ENCODE measurements at places on chromosomes 16 and 17. TPM values are rescaled to one million over a fixed set of nuclear protein-coding genes. Genes with fewer than 3 reads are reported as not detected.

Gene RPH3AL
- total RNA-seq: 2.3 TPM

Gene CCL16
- total RNA-seq: not detected

Gene CLDN6
- total RNA-seq: not detected

GRCh38 chr16:29310852-29311314, 95.6 kb downstream of the NPIPB11 start:
- H3K27ac ChIP-seq: no peak overlapping the region
- H3K4me3 ChIP-seq: no peak overlapping the region
- H3K27me3 ChIP-seq: no peaks in the 10 kb centered on the region
- no peak for DNase-seq
- no peaks in the 10 kb centered on the region for H3K4me1 ChIP-seq

- no peaks in the 10 kb centered on the region for H3K27me3 ChIP-seq
- no peaks in the 10 kb centered on the region for H3K4me1 ChIP-seq
- DNase-seq: no peak
These were observed 33.5 kb downstream of the IRX3 start for GRCh38 chr16:54253118-54253517.

DNA sequence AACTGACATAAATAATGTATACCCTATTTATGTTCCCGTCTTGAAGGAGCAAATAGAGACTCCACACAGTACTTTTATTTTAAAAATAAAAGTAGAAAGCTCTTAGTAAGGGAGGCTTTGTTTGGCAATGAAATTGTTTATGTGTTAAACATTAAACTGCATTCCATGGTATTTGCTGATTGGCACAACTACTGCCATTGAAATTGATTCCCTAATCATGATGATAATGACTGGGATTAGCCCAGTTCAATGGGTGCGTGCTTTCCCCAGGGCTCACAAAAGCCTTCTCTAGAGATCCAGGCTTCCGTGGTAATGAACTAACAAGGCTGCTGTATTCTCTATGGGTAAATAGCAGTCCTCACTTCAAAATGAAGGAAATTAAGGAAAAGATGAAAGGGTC, 67.5 kb downstream of the GPRC5B start:
- no peaks in the 10 kb centered on the region for H3K4me1 ChIP-seq
- DNase-seq: no peak
- no peaks in the 10 kb centered on the region for H3K36me3 ChIP-seq
- no peak overlapping the region for H3K27ac ChIP-seq
- peaks cover 5% of the 10 kb centered on the region for H3K27me3 ChIP-seq
- no peak overlapping the region for H3K4me3 ChIP-seq

DNA sequence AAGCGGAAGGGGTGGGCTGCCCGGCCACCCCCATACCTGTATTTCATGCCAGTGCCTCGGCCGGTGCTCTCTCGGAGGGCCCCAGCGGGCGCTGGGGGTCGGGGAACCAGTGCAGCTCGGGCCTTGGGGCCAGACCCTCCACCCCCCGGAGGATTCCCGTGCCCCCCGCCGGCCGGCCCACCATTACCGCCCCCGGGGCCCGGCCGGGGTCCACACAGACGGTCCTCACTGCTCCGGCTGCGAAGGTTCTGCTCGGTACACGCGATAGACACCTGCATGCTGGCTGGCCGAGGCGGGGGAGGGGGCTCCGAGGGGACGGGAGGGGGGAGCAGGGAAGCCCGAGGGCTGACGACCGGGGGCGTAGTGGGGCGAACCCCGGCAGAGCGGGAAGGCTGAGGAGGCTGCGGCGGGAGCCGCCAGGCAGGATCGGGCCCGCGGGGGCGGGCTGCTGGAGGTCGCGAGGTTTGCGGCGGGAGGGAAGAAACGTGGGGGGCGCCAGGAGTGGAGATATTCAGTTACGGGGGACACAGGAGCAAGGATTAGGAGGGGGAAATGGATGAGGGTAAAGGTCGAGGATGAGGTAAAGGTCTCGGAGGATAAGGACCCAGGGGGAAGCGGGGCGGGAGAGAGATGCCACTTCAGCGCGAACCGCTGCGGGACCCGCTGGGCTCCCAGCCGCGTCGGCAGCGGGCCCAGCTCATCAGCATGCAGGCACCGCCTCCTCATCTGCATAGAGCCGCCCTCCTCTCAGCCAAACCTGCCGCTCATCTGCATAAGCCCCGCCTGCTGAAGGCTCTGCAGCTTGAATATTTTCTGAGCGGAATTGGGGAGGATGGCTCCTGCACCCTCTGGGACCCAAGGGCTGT, at the start of gene KCNAB3:
TSS of gene KCNAB3 (minus strand) at position 699 of the 866 bp plus-strand sequence. CDS start at position 278, 421 bp downstream.
- no peaks in the 10 kb centered on the region for H3K27me3 ChIP-seq
- peaks cover 36% of the 10 kb centered on the region for H3K4me1 ChIP-seq
- H3K4me3 ChIP-seq: peak within 1 kb of the TSS; percentile 99
- peaks cover 11% of the 10 kb centered on the region for H3K36me3 ChIP-seq

- DNase-seq: peak; percentile 63
- H3K36me3 ChIP-seq: peaks cover 32% of the 10 kb centered on the region
These were observed 63.9 kb upstream of the RPH3AL start for GRCh38 chr17:416293-417206.

Gene MPV17L
- 0.34 TPM for total RNA-seq

Gene KLHL10
- not detected for total RNA-seq

DNA sequence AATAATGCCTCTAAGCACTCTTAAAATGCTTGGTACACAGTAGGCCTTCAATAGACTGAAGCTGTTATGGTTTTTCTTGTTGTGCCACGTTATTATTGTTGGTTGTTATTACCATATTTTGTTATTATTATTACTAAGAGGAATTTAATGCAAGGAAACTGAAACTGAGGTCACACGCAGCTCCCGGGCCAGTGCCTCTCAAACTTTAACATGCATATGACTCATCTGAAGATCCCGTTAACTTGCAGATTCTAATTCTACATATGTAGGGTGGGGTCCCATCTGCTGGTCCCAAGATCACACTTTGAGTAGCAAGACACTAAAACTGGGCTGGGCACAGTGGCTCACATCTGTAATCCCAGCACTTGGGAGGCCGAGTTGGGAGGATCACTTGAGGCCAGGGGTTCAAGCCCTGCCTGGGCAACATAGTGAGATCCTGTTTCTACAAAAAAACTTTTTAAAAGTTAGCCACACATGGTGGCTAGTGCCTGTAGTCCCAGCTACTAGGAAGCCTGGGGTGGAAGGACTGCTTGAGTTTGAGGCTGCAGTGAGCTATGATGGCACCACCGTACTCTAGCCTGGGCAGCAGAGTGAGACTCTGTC, 888 bp downstream of the ACSM5 start:
- no peaks in the 10 kb centered on the region for H3K4me1 ChIP-seq
- no peak overlapping the region for H3K4me3 ChIP-seq
- DNase-seq: no peak

DNA sequence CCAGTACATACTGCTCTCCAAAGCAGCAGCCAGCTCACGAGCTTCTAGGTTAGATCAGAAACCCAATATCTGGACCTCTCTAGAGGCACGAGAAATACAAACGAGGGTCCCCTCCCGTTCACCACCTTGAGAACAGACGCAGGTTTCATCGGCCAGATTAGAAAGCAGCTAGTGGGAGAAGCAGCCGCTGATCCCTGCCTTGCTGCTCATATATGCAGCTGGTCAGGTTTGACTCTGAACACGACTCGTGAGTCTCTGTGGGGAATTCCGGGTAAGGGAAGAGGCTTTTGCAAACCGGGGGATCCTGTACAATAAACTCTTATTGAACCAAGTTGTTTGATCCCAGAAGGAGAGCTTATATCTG, 1.6 kb downstream of the VAT1L start:
- H3K27ac ChIP-seq: no peak overlapping the region
- no peak for DNase-seq
- H3K36me3 ChIP-seq: no peaks in the 10 kb centered on the region
- peaks cover 44% of the 10 kb centered on the region for H3K27me3 ChIP-seq
- no peak overlapping the region for H3K4me3 ChIP-seq

Gene CIBAR2
- not detected for total RNA-seq

DNA sequence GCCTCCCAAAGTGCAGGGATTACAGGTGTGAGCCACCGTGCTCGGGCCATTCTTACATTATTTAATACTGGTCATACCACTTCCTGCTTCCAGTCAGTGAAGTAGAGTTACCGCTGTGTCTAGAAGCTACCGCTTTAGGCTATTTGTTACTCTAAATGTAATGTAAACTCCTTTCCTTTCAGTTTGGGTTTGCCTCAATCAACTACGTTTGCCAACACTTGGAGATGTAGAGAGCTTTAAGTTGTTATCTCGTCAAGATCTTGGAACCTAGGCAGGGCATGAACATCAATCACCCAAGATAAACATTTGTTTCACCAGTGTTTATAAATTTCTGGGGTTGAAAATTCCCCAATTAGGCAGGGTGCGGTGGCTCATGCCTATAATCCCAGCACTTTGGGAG, 275.9 kb downstream of the STX8 start:
- no peaks in the 10 kb centered on the region for H3K36me3 ChIP-seq
- no peak for DNase-seq
- no peaks in the 10 kb centered on the region for H3K27me3 ChIP-seq
- no peak overlapping the region for H3K4me3 ChIP-seq
- H3K27ac ChIP-seq: no peak overlapping the region
- no peaks in the 10 kb centered on the region for H3K4me1 ChIP-seq

- DNase-seq: no peak
- no peaks in the 10 kb centered on the region for H3K27me3 ChIP-seq
- peaks cover 34% of the 10 kb centered on the region for H3K36me3 ChIP-seq
These were observed 2.0 kb downstream of the POLR2A start for GRCh38 chr17:7486181-7486580.

- no peaks in the 10 kb centered on the region for H3K36me3 ChIP-seq
- H3K27me3 ChIP-seq: peaks cover 9% of the 10 kb centered on the region
- no peaks in the 10 kb centered on the region for H3K4me1 ChIP-seq
- no peak overlapping the region for H3K27ac ChIP-seq
- no peak overlapping the region for H3K4me3 ChIP-seq
These were observed 13.0 kb upstream of the TMEM92 start for GRCh38 chr17:50261051-50261915.

DNA sequence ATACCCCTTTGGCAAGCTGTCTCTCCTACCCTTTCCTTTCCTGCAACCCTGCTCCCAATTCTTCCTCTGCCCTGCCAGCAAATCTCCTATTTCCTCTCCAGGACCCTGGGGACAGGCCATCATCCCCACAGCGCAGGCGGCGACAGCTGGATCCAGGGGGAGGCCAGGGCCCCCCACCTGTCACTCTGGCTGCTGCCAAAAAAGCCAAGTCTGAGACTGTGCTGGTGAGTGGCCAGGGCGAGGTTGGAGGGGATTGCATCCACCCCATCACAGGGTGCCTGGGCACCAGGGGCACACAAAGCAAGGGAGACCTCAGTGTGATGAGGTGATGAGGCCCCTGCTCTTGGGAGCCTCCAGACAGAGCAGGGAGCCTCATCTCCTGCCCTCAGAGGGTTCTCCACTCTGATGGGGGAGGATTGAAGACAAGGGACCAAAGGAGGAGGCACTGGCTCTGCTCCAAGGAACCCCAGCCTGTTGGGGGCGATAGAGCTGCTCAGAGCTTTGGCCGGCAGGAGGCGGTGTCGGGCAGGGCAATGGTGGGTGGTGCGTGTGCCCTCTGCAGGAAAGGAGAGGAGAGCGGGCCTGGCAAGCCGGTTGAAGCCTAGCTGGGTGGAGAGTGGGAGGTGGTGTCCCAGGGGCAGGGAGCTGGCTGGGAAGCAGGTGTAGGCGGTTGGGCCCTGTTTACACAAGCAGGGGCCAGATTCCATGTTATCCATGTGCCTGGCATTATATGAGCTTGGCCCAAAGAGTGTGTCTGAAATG, 15.6 kb upstream of the PDK2 start:
- H3K36me3 ChIP-seq: peaks cover 18% of the 10 kb centered on the region
- H3K27me3 ChIP-seq: no peaks in the 10 kb centered on the region
- no peak overlapping the region for H3K27ac ChIP-seq
- no peak overlapping the region for H3K4me3 ChIP-seq
- no peak for DNase-seq

- H3K4me1 ChIP-seq: no peaks in the 10 kb centered on the region
- no peak overlapping the region for H3K4me3 ChIP-seq
- H3K27ac ChIP-seq: no peak overlapping the region
- no peak for DNase-seq
- no peaks in the 10 kb centered on the region for H3K36me3 ChIP-seq
These were observed 21.5 kb upstream of the CSNK2A2 start for GRCh38 chr16:58219432-58219831.

DNA sequence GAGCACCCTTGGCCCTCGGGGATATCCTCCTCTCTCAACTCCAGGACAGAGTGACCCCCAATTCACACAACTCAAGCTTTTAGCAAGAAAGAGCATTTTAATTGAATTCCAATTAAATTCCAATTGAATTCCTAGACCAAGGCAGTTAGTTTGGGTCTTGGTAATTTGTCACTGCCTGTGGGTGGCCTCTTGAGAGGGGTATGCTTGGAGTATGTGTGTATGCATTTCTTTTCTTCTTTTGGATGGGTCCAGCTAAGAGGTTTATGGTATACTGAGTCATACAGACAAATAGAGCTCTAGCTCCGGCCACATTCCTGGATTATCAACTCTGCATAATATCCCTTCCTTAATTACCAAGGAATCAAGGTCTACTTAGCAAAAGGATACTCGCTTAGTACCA, 136.7 kb downstream of the PCTP start:
- no peak overlapping the region for H3K27ac ChIP-seq
- DNase-seq: no peak
- no peak overlapping the region for H3K4me3 ChIP-seq
- no peaks in the 10 kb centered on the region for H3K36me3 ChIP-seq
- no peaks in the 10 kb centered on the region for H3K4me1 ChIP-seq

Gene TBC1D3I
- 0.36 TPM for total RNA-seq

Gene MT1A
- 0.60 TPM for total RNA-seq

DNA sequence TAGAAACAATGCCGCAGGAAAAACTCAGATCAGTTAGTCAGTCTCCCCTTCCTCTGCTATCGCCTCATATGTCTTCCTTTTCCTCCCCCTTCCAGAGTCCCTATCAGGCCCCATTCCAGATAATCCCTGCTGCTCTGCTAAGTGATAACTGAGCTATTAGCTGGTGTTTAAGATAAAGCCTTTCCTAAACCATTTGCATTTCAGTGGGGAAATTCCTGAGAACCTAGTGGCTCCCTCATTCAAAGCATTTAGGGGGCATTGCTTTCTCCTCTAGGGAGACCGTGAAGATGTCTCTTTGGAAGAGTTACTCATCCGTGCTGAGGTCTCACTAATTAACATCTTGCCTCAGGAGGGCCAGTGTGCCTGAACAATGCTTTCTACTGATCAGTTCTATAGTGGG, 401.6 kb downstream of the NPIPA7 start:
- H3K4me1 ChIP-seq: no peaks in the 10 kb centered on the region
- H3K36me3 ChIP-seq: no peaks in the 10 kb centered on the region
- H3K4me3 ChIP-seq: no peak overlapping the region
- H3K27me3 ChIP-seq: no peaks in the 10 kb centered on the region
- no peak for DNase-seq

GRCh38 chr17:34117332-34117731, 137.8 kb upstream of the CCL2 start:
- H3K4me3 ChIP-seq: no peak overlapping the region
- H3K27me3 ChIP-seq: peaks cover 3% of the 10 kb centered on the region
- no peaks in the 10 kb centered on the region for H3K36me3 ChIP-seq
- no peak overlapping the region for H3K27ac ChIP-seq

DNA sequence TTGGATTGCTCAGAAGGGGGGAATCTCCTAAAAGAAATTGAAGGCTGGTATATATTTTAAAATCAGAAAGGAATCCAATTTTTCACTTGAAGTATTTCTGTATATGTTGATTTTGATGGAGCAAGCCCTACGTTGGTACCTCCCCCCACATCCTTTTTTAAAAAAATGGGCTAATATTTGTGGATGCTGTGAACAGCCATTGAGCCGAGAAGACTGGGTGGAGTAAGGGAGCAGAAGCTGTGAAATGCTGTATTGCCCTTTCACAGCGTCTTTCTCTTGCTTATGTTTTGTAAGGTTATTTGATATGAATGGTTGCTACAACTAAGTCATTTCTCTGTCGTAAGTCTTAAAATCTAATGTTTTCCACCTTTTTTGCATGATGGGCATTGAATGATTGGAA, 2.3 kb downstream of the PAFAH1B1 start:
- H3K27ac ChIP-seq: peak overlapping the region; percentile 43
- no peaks in the 10 kb centered on the region for H3K27me3 ChIP-seq
- peaks cover 43% of the 10 kb centered on the region for H3K4me1 ChIP-seq
- H3K4me3 ChIP-seq: peak overlapping the region; percentile 96

All from activated T-helper 1 cell treated with anti-CD3 and anti-CD28 coated beads, Interleukin-12 subunit alpha, Interleukin-12 subunit beta, Interleukin-2, Interleukin-4 antibody, amounts not matched to agents 30 ng/mL and 10 ng/mL and 1 ng/mL, durations not matched to agents 14 hours and 24 hours and 36 hours (primary cell).